ENCODE measurements at places on chromosomes 12 and 14.

- DNase-seq = no peak
Measured at GRCh38 chr12:94507455-94507854, 47.8 kb upstream of the CEP83 start.

GRCh38 chr14:104593241-104593701, 11.3 kb downstream of the TMEM179 start:
- no peak for DNase-seq

- DNase-seq = no peak
Measured at GRCh38 chr14:81509838-81510452, 23.7 kb downstream of the SEL1L start.

DNA sequence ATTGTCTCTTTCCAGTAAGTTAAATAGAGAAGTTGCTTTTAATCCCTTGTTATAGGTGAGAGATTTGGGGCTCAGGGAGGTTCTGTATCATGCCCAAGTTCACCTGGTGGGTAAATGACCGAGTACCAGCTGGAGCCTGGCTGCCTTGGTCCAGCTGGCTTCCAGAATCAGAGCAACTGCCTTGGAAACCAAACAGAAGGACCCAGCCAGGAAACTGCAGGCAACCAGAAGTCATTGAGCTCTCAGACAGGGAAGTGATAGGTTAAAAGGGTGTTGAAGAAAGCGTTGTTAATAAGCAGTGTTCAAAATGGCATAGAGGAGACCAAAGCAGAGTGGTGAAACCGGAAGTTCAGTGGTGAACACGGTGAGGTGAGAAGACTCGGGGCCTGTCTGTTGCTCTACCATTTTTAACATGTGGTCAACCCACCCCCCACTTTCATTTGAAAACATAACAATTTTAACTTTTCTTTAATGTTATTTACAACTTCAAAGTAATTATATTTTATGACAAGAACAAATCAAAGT, 54.9 kb downstream of the PLEKHG7 start:
- DNase-seq = no peak

DNA sequence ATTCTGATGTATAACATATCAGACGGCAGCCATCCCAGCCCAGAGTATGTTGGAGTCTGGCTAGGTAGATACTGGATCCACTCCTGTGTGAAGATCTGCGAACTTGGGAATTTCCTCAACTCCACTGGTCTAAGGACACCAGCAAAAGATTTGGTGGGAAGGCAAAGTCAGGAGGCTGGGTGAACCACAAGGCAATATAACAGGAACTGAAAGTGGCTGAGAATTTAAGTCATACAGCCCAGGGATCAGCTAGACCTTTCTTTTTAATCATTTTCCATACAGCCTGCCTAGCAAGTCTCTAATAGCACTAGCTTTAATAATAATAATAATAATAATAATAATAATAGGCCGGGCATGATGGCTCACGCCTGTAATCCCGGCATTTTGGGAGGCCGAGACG, 34.8 kb downstream of the BRAP start:
- DNase-seq = no peak

DNA sequence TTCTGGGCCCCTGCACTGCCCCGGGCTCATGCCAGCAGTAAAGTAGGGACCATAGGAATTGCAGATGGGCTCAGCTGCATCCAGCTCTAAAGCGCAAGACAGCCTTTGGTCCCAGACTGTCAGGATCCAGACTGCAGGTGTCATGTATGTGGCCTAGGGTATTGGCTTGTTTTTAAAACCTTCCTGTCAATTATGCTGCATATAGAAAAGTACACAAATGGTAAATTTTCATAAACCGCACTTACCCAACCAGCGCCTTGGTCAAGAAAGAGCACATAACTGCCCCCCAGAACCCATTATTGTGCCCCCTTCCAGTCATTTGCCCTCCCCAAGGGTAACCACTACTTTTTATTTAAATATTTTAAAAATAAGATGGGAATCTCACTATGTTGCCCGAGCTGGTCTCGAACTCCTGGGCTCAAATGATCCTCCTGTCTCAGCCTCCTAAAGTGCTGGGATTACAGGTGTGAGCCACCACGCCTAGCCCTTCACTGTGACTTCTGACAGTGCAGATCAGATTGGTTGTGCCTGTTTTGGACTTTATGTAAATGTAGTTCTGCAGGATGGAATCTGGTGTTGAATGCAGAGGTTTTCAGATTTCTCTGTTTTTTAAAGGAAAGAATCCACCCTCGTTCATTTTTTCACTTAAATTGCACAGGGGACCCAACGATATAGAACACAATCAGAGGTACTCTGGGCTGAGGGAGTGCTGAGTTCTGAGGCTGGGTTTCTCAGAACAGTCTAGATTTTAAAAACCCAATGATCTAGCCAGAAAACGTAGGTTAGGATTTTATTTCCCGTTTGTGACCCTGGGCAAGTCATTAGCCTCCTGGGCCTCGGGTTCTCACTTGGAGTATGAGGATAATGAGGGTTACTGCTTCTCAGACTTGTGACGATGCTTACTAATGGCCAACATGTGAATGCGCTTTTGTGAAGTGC, 6.7 kb downstream of the NR4A1 start:
- DNase-seq = no peak
